ENCODE measurements at places on chromosomes 3 and 15.

- DNase-seq: no peak
Measured at GRCh38 chr15:87682527-87682926, 574.0 kb downstream of the NTRK3 start.

- DNase-seq: no peak
Measured at GRCh38 chr3:149339931-149340309, 6.5 kb upstream of the TM4SF18 start.

DNA sequence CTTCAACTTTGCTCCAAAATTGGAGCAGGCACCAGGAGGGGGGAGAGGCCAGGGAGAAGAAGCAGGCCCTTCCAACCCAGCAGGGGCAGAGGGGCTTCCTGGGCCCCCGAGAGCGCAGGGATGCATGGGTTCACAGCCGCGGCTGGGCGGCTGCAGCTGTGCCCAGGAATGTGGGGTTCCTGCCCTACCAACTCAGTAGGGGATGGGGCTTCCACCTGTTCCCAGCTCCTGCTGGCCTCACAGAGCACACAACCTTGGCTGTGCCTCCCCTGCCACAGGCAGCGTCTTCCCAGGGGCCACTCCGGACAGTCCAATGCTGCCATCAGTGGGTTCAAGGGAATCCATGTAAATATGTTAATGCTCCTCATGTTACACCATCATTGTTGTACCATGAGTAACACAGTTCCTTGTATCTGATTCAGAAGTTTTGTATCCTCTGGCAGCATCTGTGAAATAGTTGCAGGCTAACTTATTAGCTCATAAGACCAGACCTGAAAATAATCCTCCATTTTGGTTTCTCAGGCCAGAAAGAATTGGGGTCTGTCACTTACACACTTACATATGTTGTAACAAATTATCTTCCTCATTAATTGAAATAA lies 12.1 kb upstream of the SIAH2 start:
- no peak for DNase-seq

- no peak for DNase-seq
Measured at GRCh38 chr15:39598186-39598850, 17.4 kb downstream of the THBS1 start.

- DNase-seq: no peak
Measured at GRCh38 chr3:161821591-161821990, 325.0 kb downstream of the OTOL1 start.
